CD4-positive, alpha-beta memory T cell (primary cell): ENCODE measurements at places on chromosomes 11 and 22. TPM values are rescaled to one million over a fixed set of nuclear protein-coding genes. Genes with fewer than 3 reads are reported as not detected.

GRCh38 chr22:26367402-26368245 lies 61.4 kb upstream of the ASPHD2 start:
- DNase-seq: peak; percentile 40

- no peak for DNase-seq
These were observed 230.0 kb downstream of the SOX6 start for GRCh38 chr11:16126362-16126761.

The ZBTB44 gene
- total RNA-seq: 73.0 TPM

The SHANK2 gene
- not detected for total RNA-seq

DNA sequence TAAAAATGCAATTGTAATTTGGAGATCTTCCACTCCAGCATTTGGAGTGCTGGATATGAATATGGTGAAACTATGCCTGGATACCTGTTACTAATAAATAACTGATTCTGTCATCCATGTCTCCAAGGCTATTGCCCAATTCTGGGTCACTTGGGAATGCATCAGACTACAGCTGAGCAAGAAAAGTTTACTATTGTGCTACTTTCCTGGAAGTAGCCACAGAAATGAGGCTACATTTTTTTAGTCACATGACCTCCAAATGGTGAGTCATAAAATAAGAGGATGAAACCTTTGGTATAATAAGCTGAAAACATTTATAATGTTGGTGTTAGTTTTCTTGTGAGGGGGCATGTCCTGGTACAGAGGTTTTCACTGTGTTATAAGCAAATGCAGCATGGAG lies 44.4 kb downstream of the DCDC1 start:
- DNase-seq: no peak

The C22orf42 gene
- not detected for total RNA-seq

The IGLL1 gene
- not detected for total RNA-seq

- no peak for DNase-seq
These were observed 36.9 kb downstream of the CHRDL2 start for GRCh38 chr11:74694136-74694930.

DNA sequence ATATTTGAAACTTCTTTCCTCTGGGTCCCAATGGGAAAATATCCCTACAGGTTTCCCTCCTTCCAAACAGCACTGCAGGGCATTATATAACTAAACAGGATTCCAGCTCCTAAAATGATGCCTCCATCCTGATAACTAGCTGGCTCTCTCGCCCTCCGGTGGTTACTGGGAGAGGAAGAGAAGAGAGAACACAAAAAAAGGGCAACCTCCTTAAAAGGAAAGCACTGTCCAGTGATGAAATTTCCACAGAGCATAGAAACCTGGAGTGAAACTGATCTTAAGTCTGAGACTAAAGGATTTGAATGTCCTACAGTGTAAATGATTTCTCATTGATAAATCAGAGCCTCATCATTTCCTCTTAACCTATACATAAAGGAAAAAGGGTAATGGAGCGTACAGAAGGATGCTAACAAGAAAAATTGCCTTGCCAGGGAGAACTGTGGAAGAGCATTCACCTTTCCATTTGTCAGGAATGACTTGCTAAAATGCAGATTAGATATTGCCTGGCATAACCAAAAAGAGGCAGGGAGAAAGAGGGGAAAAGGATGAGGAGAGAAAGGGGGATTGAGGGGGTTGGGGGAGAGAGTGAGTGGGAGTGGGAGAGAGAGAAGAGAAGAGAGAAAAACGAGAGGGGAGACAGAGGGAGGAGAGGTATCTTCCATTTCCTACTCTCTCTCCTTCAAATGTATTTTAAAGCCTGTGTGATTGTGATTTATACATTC lies 121.3 kb downstream of the APOL5 start:
- DNase-seq: no peak

DNA sequence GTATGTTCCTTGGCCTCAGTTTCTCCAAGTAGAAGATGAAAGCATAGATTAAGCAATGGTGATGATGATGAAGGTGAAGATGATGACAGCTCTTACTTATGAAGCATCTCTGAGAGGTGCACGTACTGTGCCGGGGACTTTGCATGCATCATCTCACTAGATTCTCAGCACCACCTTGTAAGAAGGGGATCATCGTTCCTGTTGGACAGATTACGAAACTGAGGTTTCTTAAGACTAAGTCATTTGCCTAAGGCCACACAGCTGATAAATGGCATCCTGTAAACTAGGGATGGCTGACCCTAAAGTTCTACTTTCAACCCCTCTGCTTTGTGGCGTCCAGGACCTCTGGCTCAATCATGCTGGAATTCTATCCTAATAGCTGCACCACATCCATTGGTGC lies 8.7 kb downstream of the MS4A15 start:
- DNase-seq: no peak

- peak; percentile 87 for DNase-seq
These were observed 3.9 kb downstream of the CD3D start for GRCh38 chr11:118338637-118339061.

The FZD4 gene
- 0.03 TPM for total RNA-seq

The MMP13 gene
- not detected for total RNA-seq

The MCAM gene
- total RNA-seq: 0.26 TPM

GRCh38 chr11:74673693-74674360 lies 57.4 kb downstream of the CHRDL2 start:
- DNase-seq: no peak

DNA sequence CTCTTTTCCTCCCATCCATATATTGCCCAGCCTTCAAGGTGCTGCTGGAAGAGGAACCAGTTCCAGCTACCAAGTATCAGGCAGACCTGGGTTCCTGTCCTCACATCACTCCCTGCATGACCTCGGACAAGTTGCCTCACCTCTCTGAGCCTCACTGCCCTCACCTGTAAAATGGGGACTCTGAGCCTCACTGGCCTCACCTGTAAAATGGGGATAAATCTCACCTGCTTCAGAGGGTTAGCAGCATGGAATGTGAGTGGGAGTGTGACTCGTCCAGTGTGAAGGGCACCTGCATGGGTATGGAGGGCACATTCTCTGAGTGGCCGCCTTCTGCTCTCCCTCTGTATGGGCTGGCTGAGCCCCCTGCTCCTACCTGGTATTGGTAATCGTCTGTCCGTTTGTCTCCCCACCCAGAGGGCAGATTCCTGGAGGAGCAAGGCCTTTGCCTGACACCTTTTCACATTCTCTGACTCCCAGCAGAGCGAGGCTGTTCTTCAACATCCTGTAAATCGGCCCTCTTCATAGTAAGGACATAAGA lies 3.7 kb downstream of the GRIK4 start:
- no peak for DNase-seq

The FIBIN gene
- not detected for total RNA-seq

DNA sequence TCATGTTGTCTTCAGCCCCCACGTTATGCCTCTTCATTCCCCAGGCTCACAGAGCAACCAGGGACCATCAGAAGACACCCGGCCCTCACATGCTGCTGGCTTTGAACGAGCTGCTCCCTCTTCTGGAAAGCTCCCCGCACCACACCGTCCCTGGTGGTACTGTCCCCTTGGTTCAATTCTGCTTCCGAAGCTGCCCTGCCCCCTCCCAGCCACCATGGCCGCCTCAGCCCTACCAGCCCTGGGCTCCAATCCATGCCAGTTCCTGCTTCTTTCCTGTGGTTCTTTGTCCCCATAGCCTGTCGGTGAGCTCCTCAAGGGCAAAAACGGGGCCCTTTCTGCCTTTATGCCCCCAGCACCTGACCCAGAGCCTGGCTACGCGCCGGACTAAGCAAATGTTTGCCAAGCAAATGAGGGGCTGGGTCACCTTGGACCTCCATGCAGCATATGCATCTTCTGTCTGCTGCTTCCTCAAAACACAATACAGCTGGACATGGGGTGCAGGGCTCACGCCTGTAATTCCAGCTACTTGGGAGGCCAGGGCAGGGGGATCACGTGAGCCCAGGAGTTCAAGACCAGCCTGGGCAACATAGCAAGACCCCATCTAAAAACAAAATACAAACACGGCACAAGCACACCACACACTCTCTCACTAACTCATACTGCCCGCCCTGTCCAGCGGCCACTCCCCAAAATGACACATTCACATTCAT lies 21.3 kb downstream of the TNKS1BP1 start:
- no peak for DNase-seq

GRCh38 chr22:37229805-37230672 lies 14.0 kb downstream of the RAC2 start:
- peak; percentile 87 for DNase-seq

GRCh38 chr22:31378123-31378522 lies 21.3 kb upstream of the DRG1 start:
- DNase-seq: no peak

DNA sequence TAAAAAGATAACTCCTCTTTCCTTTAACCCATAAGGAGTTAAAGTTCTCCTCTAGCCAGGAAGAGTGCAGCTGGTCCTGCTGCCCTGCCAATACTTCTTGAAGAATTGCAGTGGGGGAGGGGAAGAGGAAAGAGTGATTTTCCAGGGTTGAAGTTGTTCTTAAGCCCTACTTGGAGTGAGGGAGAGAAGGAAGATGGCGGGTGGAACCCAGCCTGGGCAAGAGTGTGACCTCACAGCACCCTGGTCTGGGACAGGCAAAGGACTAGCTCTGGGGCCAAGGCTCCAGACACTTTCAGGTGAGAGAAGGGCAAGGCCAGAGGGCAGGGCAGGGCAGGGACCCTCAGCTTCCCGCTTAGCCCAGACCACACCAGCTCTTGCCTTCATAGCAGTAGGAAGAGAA lies 6.6 kb downstream of the TNKS1BP1 start:
- no peak for DNase-seq

DNA sequence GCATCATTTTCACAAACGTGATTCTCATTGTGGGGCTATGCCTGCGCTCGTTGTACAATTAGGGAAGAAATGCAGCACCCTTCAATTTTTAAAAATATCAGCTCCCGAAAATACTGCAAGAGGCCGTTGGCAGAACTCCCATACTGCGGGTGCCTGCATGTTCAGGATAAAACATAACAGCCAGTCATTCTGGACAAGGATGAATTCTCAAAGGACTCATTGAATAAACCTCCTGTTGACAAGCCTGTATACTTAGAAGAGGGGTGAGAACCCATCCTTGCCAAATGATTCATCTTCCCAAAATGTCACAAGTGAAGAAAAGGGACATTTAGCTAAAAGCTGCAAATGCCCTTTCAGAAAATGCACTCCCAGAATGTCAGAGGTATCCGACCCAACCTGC lies 141.9 kb downstream of the CSNK2A3 start:
- DNase-seq: no peak

DNA sequence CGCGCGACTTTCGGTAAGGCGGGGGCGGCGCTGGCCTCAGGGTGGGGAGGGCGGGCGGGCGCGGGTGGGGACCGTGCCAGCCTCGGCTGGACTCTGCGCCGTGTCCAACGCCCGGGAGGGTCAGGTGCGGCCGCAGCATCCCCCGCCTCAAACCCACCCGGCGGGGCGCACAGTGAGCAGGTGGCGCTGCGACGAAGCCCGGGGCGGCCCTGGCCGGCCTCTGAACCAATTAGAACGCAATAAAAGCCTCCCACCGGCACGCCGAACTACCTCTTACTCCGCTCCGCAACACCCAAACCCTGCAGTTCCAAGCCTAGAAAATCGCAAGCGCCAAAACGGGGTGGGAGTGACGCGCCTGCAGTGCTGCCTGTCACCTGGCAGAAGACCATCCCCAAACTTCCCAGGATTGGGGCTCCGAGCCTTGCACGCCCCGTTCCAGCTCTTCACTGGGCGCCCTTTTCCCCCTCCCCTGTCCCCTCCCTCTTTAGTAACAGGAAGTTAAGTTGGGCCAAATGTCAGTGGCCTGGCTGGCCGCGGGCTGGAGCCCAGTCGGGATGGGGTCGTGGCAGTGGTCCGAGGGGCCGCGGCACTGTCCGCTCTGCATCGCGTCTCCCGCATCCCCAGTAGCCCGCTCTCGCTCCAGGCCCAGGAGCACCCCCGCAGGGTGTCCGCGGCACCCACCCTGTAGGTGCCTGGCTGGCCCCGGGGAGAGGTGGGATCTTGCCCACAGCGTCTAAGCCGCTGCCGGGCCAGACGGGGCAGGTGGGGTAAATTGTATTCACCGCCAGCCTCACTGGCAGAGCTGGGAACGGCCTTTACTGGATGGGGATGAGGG lies 541 bp downstream of the MICAL2 start:
- peak; percentile 31 for DNase-seq

The TBC1D10A gene
- 76.8 TPM for total RNA-seq

DNA sequence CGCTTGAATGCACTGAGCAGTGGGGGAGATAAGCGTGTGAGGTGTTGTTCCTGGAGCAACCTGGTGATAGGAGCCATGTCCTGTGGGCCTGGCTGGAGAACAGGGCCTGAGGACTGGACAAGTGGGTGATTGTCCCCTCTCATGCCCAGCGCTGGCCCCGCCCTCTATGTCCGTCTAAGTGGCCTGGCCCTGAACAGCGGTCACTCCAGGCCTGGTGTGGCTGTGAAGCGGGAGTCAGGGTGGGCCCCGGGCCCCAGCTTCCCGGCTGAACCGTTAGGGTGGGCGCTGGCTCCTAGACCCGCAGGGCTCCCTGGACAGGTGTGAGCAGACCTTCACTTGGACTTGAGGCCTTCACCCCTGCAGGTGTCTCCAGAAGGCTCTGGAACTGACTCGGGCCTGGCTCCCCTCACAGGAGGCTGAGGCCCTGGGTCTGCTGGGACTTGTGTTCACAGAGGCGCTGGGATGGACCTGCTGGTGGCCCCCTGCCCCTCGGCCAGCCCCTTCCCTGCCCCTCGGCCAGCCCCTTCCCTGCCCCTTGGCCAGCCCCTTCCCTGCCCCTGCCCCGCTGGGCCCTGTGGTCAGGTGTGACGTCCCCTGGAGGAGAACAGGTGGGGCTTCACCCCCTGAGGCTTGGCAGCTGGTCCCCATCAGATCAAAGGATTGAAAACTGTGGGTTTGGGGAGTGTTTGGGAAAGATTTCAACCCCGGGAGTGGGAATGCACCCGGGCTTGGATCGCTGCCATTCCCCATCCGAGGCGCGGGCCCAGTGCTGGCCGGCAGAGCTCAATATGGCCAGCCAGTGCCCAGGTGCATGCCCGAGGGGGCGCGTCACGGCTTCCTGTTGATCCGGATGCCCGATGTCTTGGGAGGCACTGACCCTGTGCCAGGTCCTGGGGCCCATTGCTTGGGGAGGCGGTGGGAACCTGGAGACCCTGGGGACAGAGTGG lies 3.2 kb upstream of the MUC6 start:
- DNase-seq: no peak

- DNase-seq: no peak
These were observed 54.8 kb downstream of the CLPB start for GRCh38 chr11:72379384-72380131.

GRCh38 chr11:120931057-120931779 lies 92.7 kb upstream of the TBCEL start:
- DNase-seq: no peak

- DNase-seq: no peak
These were observed 14.4 kb downstream of the CABIN1 start for GRCh38 chr22:24025475-24025874.

DNA sequence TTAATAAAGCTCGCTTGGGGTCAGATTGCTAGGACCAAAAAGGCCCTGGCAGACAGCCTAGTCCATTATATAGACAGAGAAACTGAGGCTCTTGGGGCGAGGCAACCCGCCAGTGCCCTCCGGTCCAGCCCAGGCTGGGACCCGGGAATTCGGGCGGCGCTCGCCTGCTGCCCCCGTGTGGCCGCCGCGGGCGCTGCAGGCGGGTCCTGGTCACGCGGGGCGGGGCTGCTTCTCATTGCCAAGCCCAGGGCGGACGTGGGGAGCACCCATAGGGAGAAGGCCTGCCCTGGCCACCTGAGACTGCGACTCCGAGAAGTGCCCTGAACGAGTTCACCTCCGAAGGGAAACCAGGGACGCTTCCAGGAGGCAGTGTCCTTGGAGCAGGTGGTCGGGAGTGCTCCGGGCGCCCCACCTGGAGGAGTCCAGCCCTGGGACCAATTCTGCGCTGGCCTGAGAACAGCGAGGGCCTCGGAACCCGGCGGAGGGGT lies 36.0 kb upstream of the CSNK1E start:
- DNase-seq: peak; percentile 58

- peak; percentile 47 for DNase-seq
These were observed 13.3 kb upstream of the CACNA1I start for GRCh38 chr22:39556970-39557841.

The PHF21B gene
- total RNA-seq: not detected

GRCh38 chr11:129089279-129089678 lies 102.8 kb downstream of the ARHGAP32 start:
- DNase-seq: no peak
